ENCODE measurements at places on chromosomes 7 and 10.

GRCh38 chr7:155850766-155851678 is 38.8 kb upstream of the SHH start:
- DNase-seq = no peak

DNA sequence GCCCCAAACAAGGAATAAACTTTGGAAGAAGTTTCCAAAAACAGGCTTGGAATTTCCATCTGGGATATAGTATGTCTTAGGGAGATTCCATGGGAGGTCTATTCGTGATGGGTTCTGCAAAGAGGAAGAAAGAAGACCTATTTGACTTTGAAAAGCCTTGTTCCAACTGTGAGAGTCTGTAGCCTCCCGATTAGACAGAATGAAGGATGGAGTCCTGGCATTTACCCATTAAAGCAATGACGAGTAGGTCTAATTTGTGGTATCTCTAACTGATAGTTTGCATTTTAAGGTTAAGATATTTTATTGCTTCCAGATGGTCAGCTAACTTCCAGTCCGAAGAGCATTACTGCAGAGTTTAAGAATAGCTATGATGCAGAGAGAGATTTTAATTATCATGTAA is 19.5 kb upstream of the GALNT17 start:
- DNase-seq = no peak

DNA sequence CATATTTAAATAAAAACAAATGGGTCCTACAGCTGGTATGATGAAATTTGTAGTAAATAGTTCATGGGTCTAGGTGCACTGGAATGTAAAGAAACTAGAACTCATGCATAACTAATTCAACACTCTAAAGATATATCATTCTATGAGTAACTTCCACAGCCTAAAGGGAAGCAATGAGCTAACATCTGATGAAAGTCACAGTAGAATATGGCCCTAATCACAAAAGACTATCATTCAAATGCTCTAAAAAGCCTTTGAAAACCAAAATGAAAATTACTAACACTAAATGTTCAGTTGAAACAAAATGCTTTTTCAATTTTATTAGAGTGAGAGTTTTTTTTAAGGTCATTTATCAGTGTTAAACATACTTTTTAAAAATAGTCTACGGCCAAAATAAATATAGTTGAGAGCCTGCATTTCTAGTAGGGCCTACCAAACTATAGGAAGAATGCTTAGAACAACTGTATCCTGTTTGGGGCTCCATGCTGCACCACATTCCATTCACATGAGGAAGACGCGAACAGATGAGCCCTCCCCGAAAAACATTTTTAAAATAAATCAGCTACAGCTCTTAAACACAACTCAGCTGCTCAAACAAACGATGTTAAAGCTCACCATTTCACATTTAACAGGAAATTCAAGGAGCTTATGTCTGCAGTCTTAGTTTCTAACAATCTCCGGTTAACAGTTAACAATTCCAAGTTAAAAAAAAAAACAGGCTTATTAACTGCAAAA is 134.5 kb downstream of the NRBF2 start:
- no peak for DNase-seq

GRCh38 chr7:98210513-98211220 is 572 bp upstream of the BHLHA15 start:
- DNase-seq = peak; percentile 74

- no peak for DNase-seq
Observed at GRCh38 chr7:138603549-138604318, 97.4 kb downstream of the SVOPL start.

- no peak for DNase-seq
Observed at GRCh38 chr10:79038841-79039201, 29.9 kb upstream of the ZMIZ1 start.

DNA sequence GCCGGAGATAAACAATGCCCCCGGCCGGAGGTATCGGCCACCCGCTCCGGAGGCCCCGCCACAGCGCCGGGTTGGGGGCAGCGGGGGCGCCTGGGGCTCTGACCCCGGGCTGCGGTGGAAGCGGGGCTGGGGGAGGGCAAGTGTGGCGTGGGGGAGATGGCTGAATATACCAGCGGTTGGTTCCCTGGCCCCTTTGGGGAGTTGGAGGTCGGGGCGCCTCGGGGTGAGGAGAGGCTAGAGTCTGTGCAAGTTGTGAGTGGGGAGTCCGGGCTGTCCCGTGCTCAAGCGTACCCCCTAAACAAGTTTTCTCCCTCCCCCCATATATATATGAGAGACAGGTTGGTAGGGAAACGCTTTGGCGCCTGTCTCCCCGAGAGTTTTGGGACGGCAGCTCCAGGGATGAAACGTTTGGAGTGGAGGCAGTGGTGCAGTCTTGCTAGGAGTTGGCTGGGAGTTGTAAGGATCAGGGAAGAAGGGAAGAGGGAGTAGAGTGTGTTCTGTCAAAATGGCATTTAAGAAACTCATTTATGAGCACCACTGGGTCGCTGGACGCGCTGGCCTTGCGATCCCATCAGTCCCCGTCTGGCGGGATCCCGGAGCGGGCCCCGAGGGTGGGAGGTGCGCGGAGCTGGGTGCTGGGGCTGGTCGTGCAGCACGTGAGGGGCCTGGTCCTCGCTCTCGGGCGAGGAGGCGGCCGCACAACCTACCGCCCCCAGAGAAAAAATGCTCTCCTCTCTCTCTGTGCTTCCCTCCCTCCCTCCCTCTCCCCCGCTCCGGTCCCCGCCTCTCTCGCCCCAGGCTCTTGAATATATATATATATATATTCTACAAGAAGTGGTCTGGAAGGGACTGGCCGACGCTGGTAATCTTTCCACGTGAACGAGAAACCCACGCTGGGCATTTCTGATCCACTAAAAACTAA is 1.1 kb downstream of the TET1 start:
- peak; percentile 41 for DNase-seq

DNA sequence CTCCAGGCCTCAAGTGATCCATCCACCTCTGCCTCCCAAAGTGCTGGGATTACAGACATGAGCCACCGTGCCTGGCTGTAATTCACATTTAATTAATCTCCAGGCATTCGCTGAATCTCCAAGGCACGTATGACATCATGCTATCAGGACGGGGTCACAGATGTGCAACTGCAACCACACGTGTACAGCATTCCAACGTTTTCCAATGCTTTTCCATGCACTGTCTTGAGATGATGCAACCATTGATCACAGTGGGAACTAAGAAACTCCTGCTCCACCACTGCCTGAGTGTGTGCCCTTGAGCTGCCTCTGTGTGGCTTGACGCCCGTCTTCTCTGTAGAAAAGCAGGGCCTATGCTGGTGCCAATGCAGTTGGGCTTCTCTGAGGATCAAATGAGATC is 119.8 kb upstream of the LYZL2 start:
- DNase-seq = no peak

- DNase-seq = no peak
Observed at GRCh38 chr7:24669971-24670591, 87.2 kb downstream of the GSDME start.

GRCh38 chr10:100817268-100817839 is 72.0 kb downstream of the PAX2 start:
- DNase-seq = no peak

DNA sequence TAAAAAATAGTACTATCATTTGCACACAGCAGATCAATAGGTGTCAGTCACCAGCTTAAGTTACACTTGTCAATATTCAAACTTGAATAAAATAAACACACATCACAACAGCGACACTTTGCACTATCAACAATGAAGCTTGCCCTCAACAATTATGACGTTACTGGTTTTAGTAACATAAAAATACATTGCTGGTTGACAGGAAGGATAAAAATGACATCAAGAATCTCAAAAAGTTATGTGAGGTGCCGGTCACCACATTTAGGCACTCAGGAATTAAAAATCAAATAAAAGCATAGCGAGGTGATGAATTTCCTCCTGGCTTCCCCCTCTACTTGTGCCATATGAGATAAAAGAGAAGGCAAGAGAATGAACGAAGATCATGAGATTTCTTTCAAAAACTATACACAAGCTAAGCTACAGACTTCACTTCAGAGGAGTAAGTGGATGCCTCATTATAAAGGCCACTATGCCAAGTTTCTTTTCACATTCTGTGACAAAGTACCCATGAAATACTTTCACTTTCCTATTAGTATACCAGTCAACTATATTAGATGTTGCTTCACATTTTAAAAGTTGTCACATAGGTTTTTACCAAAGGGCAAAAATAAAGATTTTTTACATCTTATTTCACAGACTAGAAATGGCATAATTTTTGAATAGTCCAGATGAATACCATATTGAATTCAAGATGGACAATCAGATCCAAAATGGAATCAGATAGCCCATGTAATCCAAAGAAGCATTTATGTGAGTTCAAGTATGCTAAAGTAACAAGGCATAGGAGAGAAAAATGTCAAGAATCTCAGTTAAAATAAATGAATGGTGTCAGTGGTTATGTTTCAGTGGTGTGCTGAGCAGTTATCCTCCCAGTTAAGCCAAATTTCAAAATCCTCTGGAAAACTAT is 3.6 kb downstream of the CCDC71L start:
- DNase-seq = no peak

DNA sequence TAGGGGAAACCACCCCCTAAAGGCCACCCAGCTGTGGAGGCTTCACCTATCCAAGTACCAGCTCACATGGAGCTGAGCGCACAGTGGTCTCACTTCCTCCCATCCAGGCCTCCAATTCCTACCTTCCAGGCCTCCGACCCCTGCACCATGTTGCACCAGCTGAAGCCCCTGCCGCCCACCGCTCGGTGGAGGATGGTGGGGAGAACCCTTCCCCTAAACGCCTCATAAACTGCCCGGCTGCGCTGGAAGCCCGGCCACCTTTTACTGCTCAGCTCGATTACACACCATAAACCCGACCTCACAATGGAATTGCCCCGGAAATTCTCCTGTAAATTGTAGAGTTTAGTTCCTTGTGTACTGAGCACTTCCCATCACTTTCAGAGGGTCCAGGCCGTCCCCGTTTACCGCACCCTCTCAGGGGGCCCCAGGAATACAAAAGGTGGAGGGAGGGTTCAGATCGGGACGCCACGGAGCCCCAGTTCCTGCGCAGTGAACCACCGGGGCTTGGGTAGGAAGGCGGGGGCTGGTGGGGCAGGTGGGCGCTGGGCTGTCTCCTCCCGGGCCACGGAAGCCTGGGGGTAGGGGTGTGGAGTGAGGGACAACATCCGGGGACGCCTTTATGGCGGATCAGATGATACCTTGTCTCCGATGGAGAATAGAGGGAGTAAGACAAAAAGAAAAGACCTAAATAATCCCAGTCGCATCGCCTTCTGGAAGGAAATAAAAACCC is 1.4 kb upstream of the HOXA7 start:
- DNase-seq = no peak

DNA sequence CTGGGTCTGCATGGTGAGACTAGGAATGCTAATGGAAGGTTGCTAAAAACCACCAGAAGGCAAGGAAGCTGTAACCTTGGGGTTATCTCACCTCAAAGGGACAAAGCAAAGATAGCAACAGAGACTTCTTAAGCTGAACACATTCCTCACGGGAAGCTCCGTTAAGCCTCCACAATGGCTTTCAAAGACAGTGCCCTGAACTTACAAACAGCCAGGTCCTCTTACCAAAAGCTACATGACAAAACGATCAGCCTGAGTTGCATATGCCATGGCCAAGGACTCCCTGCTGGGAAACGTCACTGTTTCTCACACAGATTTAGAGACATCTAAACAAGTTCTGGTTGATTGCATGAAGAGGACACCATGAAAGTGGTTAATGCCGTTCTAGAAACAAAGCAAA is 52.7 kb downstream of the HTR5A start:
- DNase-seq = no peak

GRCh38 chr7:117706210-117706609 is 167.0 kb downstream of the CTTNBP2 start:
- DNase-seq = no peak

DNA sequence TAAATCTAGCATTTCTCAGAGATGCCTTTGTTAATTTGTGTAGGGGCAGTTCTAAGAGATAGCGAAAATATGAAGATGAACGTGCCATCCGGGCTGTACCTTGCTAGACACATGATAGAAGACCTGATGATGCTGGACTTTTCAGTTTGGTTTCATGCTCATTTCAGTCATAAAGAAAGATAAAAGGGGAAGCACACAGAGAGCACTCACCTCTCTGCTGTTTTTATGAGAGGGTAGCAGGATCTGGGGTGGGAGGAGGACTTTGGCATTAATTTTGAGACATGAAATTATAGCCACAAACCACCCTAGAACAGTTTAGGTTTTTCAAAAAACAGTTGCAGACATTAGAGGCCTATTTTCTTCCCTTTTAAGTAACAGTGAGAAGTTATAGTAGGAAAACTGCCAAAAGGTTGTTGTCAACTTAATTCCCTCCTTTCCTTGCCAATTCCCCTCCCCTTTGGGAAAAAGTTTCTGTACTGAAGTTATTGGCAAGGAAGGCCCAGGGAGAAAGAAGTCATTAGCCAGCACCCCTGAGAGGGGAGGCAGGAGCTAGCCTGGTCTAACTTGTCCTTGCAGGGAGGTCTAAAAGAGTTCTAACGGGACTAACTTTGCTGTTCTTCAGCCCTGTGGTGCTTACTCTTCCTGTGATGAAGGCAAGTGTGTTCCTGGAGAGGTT is 2.6 kb downstream of the ST7 start:
- DNase-seq = no peak

- DNase-seq = no peak
Observed at GRCh38 chr10:116990276-116990800, 14.6 kb downstream of the SHTN1 start.

DNA sequence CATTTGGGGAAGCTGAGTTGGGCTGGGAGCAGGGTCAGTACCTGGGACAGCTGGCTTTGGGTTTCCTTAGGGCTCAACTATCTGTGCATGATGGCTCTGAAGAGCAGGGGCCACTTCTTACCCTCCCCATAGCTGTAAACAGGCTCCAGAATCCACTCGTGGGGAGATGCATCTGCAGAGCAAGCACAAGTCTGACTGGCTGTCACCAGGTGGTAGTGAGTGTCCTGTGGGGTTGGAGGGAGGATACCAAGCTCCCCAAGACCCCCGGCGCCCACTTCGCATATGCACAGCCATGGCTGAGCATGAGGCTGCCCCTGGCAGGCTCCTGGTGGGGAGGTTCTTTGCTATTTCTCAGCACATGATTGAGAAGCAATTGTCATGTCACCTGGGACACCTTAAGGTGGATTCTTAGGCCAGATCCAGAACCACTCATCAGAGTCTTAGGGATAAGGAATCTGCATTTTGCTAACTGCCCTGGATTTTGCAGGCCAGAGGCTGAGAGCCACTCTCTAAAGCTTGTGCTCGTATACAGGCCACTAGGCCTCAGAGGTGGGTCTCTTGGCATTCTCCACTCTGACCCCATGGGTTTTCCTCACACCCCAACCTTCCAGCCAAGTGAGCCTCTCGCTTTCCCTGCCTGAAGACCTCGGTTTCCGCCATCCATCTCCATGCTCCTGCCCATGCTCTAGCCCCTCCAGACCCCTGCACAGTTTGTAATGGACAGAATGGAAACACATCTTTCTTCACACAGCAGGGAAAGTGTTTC is 53.7 kb downstream of the ADCY1 start:
- DNase-seq = no peak

GRCh38 chr10:71927159-71927558 is 37.0 kb upstream of the CHST3 start:
- DNase-seq = no peak

- DNase-seq = no peak
Observed at GRCh38 chr10:23099816-23100215, 4.4 kb downstream of the MSRB2 start.

Measured in frontal cortex (tissue), 4 donors.